ENCODE measurements at places on chromosomes 3 and 15. TPM values are rescaled to one million over a fixed set of nuclear protein-coding genes. Genes with fewer than 3 reads are reported as not detected.

Gene SLC27A2
- total RNA-seq = 0.96 TPM

- no peak for DNase-seq
Measured at GRCh38 chr3:182855076-182855475, 61.8 kb downstream of the ATP11B start.

DNA sequence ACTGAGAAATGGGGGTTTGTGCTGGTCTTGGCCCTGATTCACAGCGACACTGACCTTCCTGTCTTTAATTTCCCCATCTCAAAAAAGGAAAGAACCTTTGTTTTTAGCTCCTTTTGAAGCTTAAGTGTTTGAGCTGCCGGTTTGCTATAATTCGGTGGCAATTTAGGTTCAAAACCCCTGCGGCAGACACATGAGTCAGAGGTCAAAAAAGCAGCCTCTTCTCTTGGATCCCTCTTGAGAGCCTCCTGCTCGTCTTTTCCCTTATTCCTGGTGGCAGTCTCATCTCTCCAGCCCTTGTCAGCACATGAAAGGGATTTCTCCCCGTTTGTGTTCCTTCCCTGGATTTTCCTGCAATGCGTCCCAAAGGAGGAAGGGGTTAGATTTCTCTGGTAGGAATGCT lies 64.5 kb downstream of the GRIP2 start:
- DNase-seq = no peak

Gene FOXP1
- 140 TPM for total RNA-seq

DNA sequence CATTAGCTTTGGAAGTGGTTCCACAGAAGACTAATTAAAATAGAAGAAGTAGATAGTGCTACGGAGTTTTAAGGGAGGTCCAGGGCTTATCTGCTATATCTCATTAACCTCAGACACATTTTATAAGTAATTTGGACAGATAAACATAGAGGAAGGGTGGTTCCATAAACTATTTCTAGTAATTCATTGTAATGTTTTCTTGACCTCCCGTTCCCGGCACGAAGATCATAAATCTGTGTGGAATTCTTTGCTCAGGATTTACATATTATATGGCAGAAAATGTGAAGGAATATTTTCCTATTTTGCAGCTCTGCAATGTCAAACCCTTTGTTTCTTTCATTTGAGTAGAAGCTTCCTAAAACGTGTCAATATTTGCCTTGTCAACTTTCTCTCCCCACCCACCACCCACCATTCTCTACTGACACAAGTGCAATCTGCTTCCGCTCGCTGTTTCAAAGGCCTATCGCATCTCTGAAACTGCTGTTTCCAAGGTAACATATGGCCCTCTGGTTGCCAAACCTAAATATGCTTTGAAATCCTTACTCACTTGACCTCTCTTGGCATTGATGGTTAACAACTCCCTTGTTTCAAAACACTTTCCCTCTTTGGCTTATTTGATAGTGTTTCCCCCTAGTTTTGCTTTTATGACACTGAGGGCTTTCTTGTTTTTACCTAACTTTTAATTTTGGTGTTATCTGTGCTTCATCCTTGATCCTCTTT lies 21.4 kb upstream of the PLSCR5 start:
- no peak for DNase-seq

DNA sequence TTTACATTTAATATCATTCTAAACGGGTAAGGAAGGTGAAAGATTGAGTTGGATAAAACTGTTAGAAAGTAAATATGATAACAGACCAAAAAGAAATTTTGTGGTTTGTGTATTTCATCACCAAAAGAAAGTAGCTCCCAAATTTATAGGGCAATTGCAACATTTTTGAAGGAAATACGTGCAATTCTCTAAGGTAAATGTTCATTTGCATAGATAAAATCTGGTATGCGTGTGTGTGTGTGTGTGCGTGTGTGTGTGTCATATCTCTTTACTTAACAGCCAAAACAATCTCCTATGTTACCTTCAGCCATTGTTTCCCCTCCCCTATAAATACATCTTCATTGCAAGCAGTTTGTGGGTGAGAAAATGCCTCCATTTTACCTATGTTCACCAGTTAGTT lies 208.4 kb downstream of the TNIK start:
- no peak for DNase-seq

DNA sequence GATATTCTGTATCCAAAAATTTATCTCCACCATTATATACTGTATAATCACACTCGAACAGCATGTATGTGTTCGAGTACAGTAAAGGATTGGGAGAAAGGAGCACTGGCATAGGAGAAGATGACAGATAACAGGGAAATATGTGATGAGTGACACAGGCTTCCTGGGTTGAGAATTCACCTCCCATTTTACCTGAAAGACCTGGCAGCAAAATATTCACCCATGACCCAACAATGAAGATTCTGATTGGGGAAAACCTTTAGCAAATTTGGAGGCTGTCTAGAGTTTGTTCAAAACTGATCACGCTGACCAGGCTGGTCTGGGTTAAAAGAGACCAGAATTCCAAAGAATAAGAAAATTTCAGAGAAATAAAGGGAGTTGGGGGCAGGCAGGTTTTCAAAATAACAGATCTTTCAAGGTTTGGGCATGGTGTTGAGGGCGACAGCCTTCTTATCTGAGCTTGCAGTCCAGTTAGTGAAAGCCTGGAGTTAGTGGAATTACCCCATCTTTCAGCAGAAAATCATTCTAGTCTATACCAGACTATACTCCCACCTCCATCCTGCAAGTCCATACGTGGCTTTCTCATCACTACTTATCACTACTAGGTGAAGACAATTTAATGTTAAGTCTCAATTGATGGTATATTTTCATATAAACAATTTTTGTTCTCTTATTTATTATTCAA lies 42.8 kb upstream of the RSL24D1 start:
- DNase-seq = no peak

Gene FURIN
- 104 TPM for total RNA-seq

GRCh38 chr15:101458158-101458900 lies 31.2 kb downstream of the PCSK6 start:
- DNase-seq = no peak
